HT-29 (cell line): ENCODE measurements at places on chromosomes 12 and 14.

DNA sequence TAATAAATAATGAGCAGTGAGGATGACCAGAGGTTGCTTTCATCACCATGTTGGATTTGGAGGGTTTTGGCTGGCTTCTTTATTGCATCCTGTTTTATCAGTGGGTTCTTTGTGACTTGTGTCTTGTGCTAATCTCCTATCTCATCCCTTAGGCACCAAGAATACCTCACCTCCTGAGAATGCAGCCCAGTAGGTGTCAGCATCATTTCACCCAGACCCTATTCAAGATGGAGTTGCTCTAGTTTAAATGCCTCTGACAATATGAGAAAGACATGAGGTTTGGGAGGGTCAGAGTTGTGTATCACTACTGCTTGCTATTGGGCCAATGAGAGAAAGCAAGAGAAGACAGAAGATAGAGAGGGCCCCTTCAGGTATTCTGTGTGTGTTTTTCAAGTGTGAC, 592.2 kb downstream of the ETNK1 start:
- no peak for DNase-seq

DNA sequence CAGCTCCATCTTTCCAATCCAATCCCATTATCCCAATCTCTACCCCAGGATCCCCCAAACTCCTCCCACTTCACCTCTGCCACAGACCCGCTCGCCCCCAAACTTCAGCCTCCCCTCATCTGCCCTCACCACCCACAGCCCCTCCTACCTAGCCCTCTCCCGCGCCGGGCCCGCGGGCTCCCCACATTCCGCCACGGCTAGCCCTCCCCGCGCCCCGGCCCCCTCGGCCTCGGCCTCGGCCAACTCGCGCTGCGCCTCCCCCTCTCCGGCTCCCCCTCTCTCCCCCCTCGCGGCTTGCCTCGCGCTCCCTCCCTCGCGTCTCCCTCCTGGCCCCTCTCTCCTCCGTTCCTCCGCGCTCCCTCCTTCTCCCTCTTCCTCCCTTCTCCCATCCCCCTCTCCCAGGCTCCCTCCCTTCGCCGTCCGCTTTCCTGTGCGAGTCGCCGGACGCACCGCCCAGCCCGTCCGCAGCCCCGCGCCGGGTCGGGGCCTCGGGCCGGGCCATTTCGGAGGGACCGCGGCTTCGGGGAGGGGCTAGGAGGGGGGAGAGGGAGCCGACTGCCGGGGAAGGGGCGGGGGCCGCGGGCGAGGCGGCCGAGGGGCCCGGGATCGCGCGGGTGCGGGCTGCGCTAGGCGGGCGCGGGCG, at the start of gene ATN1:
Gene ATN1, plus strand, starts transcription at position 581 of the 643 bp plus-strand sequence. CDS start 6,043 bp downstream, outside the sequence.
- DNase-seq: peak; percentile 51

DNA sequence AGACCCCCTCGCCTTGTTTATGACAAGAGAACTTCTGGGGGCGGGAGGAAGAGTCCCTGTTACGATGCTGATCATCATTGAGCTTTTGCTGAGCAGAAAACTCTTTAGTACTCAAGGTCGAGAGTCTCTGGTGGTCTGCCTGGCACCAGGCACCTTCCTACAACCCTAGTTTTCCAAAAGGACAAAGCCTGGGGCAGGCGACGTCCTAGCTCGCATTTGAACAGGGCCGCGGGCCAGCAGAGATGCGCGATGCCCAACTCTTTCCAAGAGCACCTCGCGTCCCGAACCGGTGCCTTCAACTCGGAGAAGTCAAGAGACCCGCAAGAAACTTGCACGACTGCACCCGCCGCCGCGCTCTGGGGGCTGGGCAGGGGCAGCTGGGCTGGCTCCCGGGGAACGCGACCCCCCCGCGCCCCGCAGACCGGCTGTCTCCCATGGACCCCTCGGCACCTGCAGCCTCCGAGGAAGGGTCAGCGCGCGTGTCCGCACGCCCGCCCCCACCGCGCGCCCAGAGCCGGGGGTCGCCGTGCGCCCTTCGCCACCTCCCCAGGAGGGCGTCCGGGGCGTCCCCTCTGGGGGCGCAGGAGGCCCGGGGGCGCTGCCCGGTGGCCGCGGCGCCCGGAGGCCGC, 377 bp upstream of the BCL7A start:
- DNase-seq: no peak

DNA sequence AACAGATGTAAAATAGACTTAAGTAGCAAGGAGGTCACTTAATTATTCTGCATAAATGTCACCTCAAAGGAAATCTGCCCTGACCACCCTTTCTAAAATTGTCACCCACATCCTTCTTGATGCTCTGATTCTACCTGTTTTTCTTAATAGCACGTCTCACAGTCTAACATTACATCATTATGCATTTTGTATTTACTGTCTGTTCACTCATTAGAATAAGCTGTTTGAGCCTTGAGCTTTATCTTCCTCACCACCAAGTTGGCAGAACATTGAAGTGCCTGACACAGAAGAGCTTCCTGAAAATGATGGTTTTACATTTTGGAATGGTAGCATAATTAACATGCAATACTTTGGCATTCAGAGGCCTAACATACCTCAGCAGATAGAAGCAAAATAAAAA, 8.8 kb upstream of the TMEM117 start:
- no peak for DNase-seq

DNA sequence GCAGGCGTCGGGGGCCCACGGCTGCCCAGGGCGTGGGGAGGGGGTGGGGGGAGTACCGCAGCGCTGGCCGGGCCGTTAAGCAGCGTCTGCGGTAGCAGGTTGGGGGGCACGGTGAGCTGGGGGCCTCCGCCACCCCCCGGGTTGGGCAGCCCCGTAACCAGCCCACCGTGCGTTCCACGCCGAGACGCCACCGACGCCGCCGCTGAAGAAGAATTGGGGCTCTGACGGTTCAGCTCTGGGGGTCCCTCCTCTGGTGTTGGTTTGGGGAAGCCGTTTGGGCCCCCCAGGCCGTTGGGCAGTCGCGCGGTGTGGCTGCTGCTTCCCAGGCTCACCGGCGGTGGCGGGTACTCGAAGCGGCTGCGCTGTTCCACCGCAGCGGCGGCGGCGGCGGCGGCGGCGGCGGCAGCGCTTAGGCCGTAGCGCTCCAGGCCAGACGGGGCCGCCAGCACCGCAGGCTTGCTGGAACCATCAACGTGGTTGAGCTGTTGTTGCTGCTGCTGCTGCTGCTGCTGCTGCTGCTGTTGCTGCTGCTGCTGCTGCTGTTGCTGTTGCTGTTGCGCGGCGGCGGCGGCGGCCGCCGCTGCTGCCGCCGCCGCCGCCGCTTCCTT, 1.5 kb downstream of the IRF2BPL start:
- DNase-seq: no peak

DNA sequence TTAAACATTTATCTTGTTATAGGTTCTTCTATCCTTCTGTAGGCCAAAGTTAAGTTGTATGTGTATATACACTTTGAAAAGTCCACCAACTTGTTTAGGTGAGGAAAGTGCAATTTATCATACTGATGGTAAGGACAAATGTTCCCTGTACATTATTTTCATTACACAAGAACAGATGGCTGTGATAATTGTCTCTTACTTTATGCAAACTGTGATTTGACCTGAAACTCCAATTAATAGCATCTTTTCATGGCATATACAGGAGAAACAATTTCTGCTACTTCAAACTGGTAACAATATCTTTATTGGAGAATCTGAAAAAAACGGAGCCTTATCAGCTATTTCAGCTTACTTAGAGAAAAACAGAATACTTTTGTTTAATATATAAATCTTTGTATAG, 5.6 kb downstream of the TRIM9 start:
- no peak for DNase-seq

DNA sequence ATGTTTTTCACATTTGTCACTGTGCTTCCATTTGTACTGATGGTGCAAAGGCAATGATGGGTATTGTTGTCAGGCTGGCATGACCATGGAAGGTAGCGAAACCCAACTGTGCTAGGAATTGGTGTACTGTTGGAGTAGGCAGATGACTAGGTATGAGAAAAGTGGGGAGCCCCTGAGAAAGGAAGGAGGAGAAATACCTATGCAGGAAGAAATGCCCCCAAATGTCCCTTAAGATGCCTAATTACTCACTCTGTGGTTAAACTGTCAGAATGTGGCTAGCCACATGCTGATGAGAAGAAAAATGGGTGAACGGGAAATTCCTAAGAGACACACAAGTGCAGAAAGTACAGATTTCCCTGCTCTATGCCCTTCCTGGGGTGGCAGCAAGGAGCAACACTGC, 339.1 kb downstream of the TMEM132D start:
- DNase-seq: no peak

DNA sequence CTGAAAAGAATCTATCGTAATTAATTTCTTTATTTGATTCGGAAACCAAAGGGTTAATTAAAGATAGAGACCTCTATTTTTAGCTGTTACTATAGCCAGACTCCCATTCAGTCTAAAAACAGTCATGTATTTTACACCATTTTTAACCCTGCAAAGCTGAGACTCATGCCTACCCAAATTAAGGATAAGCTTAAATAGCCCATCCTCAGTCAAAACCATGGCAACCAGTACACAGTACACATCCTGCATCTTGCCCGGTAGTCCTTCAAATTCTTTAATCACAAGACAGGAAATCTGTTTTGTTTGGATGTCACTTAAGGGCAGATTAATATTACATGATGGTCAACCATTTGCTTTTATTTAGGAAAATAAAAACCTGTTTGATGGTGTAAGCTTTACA, 25.5 kb upstream of the KCNK10 start:
- no peak for DNase-seq

GRCh38 chr12:2382370-2383155, 329.8 kb downstream of the CACNA1C start:
- DNase-seq: peak; percentile 13

DNA sequence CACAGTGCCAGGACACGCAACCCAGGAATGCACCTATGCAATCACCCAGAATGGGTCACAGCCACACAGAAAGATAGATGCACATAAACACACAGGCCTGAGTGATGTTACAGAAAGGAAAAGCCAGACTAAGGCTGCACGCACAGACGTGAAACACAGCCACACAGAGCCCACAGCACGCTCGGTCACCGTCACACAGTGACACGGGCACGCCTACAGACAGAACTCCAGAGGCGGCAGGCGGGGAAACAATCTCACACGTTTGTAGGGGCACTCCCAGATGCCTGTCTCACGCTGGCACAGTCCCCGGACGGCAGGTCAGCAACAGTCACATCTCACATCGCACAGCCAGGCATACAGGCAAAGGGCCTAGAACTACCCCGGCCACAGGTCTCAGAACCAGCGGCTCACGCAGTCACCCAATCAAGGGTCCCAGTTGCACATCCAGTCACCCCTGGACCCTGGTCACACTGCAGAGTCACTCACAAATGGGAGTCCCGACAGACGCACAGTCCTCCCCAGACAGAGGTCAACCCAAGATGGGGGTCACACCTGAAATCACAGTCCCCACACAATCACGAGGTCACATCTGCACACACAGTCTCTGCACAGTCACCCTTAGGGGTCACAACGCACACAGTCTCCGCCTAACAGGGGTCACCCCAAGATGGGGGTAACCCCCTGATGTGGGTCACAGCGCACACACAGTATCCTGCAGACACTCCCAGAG, 790 bp downstream of the SSH1 start:
- peak; percentile 43 for DNase-seq

DNA sequence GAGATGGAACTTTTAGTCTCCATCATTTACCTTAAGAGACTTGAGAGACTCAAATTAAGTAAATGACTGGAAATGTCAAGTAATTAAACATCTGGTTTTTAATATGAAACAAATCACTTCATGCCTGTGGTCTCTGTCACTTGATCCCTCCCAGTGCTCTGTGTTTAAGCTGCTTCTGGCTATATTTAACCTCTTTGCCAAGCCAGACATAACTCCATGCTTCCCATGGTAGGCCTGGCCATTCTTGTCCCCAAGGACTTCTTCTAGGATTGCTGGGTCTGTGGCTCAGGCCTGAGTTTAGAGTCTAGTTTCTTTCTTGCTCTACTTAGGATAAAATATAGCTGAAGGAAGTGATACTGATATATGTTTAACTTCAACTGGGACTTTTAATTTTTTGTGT, 1013.6 kb downstream of the FLRT2 start:
- no peak for DNase-seq

DNA sequence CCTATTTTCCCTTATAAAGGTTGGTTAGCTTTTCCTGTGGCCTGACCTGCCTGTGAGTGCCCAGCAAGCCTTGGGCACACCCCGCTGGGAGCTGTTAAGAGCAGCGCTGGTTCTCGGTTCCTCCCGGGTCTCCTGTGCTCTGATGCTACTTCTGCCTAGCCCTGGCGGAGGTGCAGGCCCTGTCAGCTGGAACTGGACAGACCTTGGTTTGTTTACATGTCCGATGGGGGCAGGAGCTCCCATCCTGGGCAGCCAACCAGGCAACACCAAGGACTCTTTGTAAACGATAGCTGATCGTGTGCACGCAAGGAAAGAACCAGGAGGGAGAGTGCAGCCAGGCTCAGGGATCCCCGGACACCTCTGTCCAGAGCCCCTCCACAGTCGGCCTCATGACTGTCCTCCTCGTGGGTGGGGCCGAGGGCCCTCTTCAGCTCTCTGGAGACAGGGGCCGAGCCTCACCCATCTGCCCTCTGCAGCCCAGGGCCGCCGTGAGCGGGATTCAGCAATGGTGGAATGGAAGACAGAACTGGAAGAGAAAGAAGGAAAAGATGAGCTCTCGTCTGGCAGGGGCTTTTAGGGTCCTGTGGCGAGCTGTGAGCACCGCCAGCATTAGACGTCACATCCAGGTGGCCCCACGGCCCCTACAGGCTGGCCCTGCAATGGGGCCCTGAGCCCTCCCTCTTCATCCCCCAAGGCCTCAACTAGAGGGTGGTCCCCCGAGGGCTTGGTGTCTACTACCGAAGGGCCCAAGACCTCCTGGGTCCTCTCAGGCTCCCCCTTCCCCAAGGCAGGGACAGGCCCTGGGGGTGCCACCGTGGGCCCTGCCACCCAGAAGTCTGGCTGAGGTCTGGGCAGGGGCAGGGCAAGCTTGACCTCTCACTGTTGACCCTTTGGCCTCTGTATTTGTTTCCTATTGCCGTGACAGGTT, 12.3 kb downstream of the TNFAIP2 start:
- no peak for DNase-seq

DNA sequence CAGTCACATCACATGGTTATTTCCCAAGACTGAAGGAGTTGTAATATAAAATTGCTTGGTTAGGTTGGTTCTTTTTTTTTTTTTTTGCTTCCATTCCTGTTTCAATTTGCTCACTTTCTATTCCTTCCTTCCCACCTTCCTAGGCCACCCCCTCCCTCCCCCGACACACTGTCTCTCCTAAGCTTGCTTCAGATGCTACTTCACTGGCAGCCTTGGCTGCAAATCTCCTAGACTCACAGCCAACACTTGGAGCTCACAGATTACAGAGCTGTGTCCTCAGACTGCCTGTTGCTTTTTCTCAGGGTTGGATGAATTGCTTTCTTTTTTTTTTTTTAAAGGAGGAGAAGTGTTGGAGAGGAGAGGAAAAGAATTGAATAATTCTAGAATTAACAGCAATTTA, 77.3 kb upstream of the GRIN2B start:
- DNase-seq: no peak
